ENCODE measurements at places on chromosomes 12 and 14.

DNA sequence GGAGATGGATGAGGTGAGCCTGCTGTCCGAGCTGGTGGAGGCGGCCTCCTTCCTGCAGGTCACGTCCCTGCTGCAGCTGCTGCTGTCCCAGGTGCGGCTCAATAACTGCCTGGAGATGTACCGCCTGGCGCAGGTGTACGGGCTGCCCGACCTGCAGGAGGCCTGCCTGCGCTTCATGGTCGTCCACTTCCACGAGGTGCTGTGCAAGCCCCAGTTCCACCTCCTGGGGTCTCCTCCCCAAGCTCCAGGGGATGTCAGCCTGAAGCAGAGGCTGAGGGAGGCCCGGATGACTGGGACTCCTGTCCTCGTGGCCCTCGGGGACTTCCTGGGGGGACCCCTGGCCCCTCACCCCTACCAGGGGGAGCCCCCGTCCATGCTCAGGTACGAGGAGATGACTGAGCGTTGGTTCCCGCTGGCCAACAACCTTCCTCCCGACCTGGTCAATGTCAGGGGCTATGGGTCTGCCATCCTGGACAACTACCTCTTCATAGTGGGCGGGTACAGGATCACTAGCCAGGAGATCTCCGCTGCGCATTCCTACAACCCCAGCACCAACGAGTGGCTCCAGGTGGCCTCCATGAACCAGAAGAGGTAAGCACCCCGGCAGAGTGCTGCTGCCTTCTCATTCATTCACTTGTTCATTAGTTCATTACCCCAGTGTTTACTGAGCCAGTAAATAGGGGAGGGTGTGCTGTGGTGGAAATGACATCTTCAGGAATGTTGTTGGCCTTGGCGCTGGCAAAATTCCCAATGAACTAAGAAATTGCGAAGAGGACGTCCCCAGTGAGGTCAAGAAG, 774 bp upstream of the MANSC4 start:
- DNase-seq: peak; percentile 11

GRCh38 chr14:91568626-91569025, 58.5 kb upstream of the PPP4R3A start:
- no peak for DNase-seq

- DNase-seq: no peak
These were observed 124.6 kb downstream of the KCNK10 start for GRCh38 chr14:88198446-88198845.

- no peak for DNase-seq
These were observed 185.1 kb downstream of the CHST11 start for GRCh38 chr12:104641862-104642261.

GRCh38 chr12:102067574-102068258, 5.9 kb upstream of the WASHC3 start:
- DNase-seq: no peak

All from T-cell (primary cell).